ENCODE measurements at places on chromosomes 2 and 18.

DNA sequence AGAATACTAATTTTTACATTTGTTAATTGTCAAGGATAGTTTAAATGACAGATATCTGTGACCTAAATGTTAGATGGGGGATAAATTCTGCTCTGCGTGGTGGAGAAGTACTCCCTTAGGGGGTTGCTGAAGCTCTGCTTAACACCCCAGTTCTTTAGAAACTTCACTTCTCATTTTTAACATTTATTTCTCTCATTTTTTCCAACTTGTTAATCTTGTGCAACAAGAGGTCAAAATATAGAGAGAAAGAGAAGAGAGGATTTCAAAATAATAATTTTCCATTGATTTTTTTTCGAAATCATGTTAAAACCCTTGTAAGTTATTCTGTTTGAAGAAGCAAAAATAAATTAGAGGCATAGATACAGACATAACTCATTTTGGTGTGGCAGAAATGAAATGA lies 61.3 kb upstream of the SLC8A1 start:
- no peak for DNase-seq

GRCh38 chr2:203225423-203226039 lies 13.3 kb upstream of the CYP20A1 start:
- DNase-seq, result no peak

- no peak for DNase-seq
These were observed 103.9 kb downstream of the TTC32 start for GRCh38 chr2:19797871-19798270.

DNA sequence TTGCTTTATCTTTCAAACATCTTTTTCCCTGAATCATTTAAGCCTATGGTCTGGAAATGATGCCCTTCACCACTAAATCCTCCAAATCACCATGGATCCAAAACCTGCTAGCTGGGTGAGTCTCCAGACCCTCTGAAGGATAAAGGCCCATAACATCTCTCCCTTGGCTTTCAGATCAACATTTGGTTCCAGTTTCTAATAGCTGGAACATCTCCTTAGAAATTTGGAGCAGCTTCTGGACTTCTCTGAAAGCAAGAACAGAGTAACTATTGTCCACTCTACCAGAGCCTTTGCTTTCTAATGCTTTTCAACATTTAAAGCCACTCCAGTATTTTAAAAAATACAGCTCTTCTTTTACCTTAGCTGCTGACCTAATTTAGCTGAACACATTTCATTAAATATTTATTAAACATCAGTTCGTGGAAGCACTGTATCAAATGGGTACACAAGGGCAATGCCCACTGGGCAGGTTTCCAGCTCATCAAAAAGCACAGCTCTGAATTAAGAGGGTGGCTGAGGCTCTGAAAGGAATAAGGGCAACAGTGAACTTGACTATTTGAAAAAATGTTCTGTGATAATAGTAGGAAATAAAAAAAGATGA lies 75.3 kb downstream of the GALNT3 start:
- DNase-seq, result no peak

GRCh38 chr2:118044103-118044716 lies 30.3 kb upstream of the CCDC93 start:
- no peak for DNase-seq

- no peak for DNase-seq
These were observed 43.8 kb upstream of the GORASP2 start for GRCh38 chr2:170885130-170885791.

GRCh38 chr2:1256632-1257324 lies 156.5 kb upstream of the TPO start:
- DNase-seq, result no peak

DNA sequence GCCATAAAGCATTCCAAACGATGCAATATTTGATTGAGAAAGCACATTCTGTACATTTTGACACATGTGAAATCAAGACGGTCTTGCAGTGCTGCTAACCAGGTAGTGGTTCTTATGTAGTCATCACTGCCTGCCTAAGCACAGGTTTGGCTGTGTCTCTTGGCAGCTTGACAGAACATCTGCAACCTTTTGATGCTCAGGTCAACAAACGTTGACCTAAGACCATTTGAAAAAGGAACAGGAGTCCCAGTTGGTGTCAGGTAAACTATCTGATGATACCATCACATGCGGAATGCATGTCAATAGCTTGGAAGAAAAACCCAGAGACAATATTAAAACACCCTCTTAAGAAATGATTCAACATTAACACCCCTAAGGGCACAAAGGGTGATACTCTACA lies 80.7 kb downstream of the L3MBTL4 start:
- DNase-seq, result no peak

DNA sequence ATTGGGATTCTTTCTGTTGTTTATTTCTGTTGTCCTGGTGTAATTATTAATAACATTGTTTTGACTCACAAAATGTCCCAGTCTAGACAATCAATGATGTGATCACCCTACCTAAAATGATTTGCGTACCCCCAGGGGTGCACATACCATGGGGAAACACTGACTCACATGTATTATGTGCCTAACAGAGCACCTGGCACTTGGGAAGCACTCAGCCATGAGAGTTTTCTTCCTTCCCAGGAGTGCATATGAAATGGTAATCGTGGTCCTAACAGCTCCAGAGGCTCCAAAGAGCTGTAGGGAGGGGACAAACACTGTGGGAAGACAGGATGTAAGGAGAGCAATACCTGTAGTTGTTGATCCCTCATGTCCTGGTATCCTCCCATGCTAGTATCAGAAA lies 187.8 kb upstream of the ERBB4 start:
- no peak for DNase-seq

GRCh38 chr2:141423124-141423523 lies 707.7 kb downstream of the LRP1B start:
- no peak for DNase-seq

GRCh38 chr2:226376516-226377180 lies 423.0 kb downstream of the IRS1 start:
- DNase-seq, result no peak

- no peak for DNase-seq
These were observed 174.1 kb downstream of the NOL4 start for GRCh38 chr18:34050661-34051060.

DNA sequence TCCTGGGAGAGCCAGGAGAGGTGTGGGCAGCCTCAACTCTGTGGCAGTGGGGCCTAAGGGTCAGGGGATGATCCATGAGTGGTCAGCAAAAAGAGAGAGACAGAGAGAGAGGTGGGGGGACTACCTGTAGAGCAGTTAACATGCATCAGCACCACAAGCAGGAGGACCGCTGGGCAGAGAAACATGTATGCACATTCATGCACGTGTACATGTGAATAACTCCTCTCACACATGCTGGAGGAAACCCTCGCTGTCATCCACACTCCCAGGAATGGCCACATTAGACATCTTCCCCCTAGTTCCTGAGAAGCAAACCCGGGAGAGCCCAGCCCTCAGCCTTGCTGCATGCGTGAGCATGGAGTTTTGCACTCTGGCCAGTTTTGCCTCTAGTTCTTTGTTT lies 166.1 kb downstream of the SMAD7 start:
- no peak for DNase-seq

All from HuH-7.5 (cell line).